Stimulated activated CD4-positive, alpha-beta T cell treated with anti-CD3 and anti-CD28 coated beads, Interleukin-4, amount 100 ng/mL, for 1 hour (primary cell): ENCODE measurements at places on chromosomes 11 and 22.

DNA sequence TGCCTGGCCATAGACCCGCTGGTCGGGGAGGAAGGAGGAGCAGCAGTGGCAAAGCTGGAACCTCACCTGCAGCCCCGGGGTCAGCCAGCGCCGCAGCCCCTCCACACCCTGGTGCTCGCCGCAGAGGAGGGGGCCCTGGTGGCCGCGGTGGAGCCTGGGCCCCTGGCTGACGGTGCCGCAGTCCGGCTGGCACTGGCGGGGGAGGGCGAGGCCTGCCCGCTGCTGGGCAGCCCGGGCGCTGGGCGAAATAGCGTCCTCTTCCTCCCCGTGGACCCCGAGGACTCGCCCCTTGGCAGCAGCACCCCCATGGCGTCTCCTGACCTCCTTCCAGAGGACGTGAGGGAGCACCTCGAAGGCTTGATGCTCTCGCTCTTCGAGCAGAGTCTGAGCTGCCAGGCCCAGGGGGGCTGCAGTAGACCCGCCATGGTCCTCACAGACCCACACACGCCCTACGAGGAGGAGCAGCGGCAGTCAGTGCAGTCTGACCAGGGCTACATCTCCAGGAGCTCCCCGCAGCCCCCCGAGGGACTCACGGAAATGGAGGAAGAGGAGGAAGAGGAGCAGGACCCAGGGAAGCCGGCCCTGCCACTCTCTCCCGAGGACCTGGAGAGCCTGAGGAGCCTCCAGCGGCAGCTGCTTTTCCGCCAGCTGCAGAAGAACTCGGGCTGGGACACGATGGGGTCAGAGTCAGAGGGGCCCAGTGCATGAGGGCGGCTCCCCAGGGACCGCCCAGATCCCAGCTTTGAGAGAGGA, 11.9 kb downstream of the TMEM121B start:
- no peak for DNase-seq

DNA sequence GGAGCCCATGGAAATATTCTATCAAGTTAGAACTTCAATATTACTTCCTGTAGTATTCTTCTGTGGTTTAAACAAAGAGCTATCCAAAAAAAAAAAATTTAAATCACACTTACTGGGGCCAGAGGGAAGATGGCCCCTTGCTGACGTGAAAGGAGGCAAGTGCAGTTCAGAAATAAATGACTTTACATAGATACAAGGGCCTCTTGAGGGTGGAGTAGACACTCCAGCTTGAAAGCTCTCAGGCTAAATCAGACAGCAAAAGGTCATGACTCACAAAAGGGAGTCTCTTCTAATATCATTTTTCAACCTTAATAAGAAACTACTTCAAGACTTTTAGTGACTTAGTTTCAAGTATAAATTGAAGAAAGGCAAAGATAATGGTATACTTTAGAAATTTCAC, 1160.3 kb downstream of the FAM181B start:
- DNase-seq = no peak

GRCh38 chr11:71491531-71491930, 35.5 kb upstream of the KRTAP5-7 start:
- no peak for DNase-seq

- no peak for DNase-seq
These were observed 4.3 kb downstream of the PPM1F start for GRCh38 chr22:21948390-21948789.

GRCh38 chr11:77381729-77382665, 80.5 kb upstream of the GDPD4 start:
- DNase-seq = no peak

- no peak for DNase-seq
These were observed 56.1 kb upstream of the NECTIN1 start for GRCh38 chr11:119785131-119785530.
